Activated gamma-delta T cell (primary cell): ENCODE measurements at places on chromosomes 13 and 19.

- DNase-seq = no peak
These were observed 358 bp downstream of the C19orf33 start for GRCh38 chr19:38304352-38304865.

DNA sequence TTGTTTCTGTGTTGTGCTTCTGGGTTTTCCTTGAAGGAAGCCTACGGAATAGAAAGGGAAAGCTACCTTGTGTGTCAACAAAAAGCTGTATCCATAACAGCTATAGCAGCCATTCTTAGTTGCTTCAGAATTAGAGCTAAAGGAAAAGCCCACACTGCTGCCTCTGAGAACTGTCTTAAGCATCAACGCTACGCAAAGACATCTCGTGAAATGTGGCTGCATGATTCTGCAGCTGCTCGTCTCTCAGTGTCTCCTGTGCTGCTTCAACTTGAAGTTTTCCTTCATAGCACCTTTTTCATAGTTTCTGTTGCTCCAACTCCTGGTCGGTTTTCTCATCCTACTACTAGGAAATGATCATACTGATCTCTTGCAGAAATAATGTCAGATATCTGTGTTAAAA, 140.9 kb upstream of the MAB21L1 start:
- no peak for DNase-seq

- no peak for DNase-seq
These were observed 4.7 kb downstream of the KCTD15 start for GRCh38 chr19:33801411-33801810.

DNA sequence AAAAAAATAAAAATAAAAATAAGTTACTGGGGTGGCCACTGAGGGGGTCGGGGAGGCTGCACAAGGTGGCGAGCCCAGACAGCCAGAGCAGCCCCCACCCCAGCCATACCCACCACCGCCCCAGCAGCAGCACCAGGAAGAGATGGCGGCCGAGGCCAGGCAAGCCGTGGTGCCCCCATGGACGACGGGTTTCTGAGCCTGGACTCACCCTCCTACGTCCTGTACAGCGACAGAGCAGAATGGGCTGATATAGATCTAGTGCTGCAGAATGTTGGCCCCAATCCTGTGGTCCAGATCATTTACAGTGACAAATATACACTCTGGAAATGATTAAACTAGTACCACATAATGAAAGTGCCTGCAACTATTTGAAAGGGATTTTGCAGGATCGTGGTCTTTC, 71.6 kb upstream of the ZDHHC20 start:
- DNase-seq = no peak
